HEK293T (cell line): ENCODE measurements at places on chromosomes 11 and 22.

DNA sequence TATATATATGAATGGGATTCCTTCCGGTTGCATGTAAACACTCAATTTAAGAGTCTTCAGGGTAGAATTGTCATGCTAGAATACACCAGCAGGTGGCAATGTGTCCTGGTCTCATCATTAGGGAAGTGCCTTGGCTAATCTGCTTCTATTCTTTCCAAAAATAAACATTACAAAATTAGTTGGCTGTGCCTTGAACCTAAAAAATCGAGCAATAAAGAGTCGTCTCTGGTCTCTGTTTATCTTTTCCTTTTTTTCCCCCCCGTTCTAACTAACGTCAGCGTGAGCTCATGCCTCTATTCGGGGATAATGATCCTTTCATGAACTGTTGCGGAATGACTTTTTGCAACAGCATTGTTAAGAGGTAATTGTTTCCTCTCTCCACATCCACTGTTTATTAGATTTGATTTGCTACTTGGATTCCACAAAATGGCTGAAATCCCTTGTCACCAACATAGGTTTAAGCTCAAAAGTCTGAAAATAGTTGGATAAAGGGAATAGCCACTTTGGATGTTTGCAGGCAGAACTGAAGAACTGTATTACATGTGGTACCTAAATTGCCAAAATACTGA is 1.2 kb upstream of the ARHGEF12 start:
- peak; percentile 57 for DNase-seq

- no peak for DNase-seq
These were observed 14.0 kb upstream of the GDPD5 start for GRCh38 chr11:75539459-75540334.

- DNase-seq: no peak
These were observed 103.7 kb downstream of the SHANK2 start for GRCh38 chr11:71148716-71149115.

DNA sequence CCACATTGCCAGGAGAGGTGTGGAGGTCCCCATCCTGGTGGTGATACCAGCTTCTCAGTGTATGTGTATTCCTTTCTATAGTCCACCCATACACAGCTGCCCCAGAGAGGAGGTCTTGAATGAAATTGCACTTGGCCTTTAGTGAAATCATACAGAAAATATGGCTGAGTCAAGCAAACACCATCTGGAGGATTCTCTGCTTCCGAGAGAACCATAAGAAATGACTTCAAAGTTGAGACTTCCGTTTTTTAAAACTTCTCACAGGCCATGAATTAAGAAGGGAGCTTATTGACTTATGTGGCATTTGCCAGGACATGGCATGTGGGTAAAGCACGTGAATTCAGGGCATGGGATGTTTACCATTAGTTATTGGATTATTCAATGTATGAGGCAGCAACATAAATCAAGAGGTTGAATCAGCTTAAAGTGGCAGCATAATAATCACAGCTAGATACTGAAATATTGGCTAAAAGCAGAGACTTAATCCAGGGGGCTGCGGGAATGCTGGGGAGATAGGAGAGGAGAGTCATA is 119.1 kb upstream of the MTNR1B start:
- no peak for DNase-seq

DNA sequence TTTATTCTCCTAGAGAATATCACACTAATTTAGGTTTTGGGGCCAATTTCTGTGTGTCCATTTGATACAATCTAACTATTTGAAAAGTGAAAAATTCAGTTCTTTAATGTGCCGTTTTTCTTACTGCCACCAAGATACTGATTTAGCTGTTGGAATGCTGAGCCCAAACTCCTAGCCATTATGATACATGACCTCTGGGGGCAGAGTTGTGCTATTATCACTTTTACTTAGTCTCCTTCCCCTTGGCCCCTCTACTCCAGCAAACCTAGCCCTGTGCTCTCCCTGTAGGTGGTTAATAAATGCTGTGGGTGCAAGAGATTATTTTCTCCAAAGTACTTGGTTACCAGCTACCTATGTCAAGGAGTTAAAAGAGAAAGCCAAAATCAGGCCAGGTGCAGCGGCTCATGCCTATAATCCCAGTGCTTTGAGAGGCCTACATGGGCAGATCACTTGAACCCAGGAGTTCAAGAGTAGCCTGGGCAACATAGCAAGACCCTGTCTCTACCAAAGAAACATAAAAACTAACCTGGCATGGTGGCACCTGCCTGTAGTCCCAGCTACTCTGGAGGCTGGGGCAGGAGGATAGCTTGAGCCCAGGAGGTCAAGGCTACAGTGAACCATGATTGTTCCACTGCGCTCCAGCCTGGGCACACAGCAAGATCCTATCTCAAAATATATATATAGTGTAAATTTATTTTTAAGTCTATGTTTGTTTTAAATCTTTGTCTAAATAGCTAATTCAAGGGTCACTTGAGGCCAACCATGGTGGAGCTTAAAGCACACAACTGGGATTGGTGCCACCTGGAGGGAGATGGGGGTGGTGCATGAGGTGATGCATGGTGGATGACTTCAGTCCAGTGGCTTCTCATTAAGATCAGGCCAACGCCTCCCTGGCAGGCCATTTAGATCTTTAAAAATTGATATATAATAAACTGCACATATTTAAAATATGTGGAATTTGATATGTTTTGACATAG is 193.2 kb upstream of the PLET1 start:
- DNase-seq: peak; percentile 65

DNA sequence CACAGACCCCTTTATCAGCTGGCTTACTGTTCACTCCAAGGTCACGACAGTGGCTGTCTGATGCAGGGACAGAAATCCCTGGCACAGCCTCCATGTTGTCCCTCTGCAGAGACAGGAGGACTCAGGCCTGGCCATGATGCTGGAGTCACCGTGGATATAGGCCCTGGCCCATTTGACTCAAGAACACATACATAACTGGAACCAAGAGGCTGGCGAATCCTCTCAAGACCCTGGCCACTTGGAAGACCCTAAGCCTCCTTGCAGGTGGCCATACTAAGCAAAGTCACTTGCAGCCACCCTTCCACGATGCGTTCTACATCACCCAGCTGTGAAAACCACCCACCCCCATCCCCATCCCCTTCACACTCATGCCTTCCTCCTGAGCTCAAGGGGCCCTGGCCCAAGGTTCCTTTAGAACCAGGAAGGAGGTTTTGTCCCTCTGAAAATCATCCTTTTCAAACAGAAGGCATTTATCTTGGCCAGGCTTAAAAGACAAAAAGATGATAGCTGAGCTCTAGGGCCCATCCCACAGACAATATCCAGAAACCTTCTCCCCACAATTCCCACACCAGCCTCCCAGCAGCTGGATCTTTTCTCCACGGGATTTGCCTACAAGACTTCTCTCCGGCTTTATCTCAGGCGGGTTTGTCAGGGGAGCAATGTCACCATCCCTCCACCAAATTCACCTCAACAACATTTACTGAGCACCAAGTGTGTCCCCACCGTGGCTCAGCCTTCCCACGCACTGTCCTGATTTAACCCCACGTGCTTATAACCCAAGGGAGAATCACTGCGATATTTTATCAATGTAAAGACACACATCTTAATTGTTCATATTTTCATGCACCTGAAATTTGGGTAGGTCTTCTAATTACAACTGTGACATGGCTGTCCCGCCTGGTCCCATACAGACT is 123.4 kb upstream of the SERPIND1 start:
- DNase-seq: peak; percentile 4

DNA sequence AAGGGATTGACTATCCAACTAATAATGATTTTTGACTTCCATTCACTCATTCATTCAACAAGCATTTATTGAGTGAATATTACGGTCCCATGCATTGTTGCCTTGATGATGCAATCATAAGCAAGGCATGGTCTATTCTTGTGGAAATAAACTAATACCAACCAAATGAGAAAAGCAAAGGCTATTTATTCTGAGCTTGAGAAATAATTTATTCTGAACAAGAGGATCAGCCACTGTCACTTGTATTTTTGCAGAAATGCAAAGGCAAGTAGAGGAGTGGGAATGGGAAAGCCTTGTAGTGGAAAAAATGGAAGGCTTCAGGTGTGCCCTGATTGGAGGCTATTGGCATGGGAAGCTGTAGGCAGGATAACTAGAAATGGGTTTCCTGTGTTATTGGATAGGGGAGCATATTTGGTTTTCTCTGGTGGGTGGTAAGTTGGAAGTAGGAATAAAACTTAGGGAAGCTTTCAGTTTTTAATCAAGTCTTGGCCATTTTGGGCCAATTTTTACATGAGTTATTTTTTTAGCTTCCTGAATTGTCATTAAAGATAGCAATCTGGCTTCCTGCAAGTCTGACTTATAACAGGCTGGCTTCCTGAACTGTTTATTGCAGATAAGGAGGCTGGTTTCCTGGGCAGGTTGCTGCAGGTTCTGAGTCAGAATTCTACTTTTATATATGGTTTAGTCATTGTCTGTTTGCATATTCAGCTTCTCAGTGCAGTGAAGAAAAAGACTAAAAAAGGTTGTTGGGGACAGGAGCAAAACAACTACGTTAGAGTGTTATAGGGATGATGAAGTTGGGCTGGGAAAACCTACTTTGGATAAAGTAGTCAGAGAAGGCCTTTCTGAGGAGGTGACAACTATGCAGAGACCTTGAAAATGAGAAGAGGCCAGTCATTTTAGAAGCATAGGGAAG is 106.7 kb downstream of the APIP start:
- no peak for DNase-seq

- peak; percentile 22 for DNase-seq
These were observed 920 bp downstream of the TMEM132A start for GRCh38 chr11:60924906-60925853.

GRCh38 chr11:13862845-13863392 is 99.6 kb upstream of the SPON1 start:
- DNase-seq: no peak

- no peak for DNase-seq
These were observed 286.7 kb upstream of the CCDC90B start for GRCh38 chr11:83572581-83573496.

- DNase-seq: no peak
These were observed 1514.8 kb downstream of the TBC1D22A start for GRCh38 chr22:48276994-48277867.

DNA sequence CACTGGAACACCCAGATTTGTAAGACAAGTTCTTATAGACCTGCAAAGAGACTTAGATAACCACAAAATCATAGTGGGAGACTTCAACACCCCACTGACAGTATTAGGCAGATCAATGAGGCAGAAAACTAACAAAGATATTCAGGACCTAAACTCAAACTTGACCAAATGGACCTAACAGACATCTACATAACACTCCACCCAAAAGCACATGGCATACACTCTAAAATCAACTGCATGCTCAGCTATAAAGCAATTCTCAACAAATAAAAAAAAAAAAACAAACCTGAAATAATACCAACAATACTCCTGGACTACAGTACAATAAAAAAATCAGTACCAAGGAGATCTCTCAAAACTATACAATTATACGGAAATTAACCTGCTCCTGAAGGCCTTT is 115.0 kb downstream of the FDX1 start:
- DNase-seq: no peak

- no peak for DNase-seq
These were observed 1.6 kb upstream of the B4GAT1 start for GRCh38 chr11:66349084-66349386.

- no peak for DNase-seq
These were observed 41.9 kb downstream of the UVRAG start for GRCh38 chr11:75856912-75857311.

DNA sequence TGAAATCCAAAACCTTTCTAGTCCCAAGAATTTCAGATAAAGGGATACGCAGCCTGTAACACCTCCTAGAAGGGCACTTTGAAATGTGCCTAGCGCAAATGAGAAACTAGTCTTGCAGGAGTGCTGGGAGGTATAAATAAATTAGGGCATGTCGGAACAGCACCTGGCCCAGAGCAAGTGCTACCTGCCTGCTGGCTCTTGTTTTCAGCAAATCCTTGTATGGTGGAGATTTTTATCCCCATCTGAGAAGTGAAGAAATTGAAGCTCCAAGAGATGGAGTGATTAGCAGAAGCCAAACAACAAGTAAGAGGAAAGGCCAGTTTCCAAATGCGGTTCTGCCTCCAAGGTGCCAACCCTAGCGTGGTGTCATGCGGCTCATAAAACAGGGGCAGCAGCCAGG is 36.7 kb upstream of the TFIP11 start:
- DNase-seq: no peak

- no peak for DNase-seq
These were observed 182.0 kb downstream of the ST3GAL4 start for GRCh38 chr11:126537492-126537891.

- no peak for DNase-seq
These were observed 18.6 kb downstream of the GRAMD4 start for GRCh38 chr22:46638601-46639431.

DNA sequence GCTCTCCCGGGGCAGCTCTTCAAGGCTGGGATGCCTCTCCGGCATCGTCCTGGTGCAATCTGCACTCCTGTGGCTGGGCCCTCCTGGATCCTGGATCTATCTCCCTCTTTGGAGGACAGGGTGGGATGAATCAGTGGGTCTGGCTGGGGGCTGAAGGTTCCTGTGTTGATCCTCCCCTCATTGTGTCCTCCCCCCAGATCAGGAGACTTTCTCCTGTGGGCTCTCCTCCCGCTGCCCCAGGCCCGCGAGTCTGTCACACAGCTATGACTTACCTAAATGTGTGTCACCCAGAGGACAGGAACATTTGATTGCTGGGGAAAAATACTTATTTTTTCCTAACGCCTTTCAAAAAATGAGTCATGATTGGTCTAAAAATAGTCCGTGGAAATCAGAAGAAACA is 106.8 kb upstream of the NECTIN1 start:
- DNase-seq: no peak

GRCh38 chr22:47046411-47047065 is 284.1 kb downstream of the TBC1D22A start:
- DNase-seq: no peak

GRCh38 chr11:28911829-28912228 is 803.6 kb downstream of the METTL15 start:
- DNase-seq: no peak

GRCh38 chr11:123265951-123266350 is 70.9 kb upstream of the CLMP start:
- no peak for DNase-seq

- peak; percentile 77 for DNase-seq
These were observed 13.5 kb downstream of the SCN3B start for GRCh38 chr11:123640677-123641494.

GRCh38 chr11:26142891-26143290 is 189.0 kb upstream of the ANO3 start:
- no peak for DNase-seq

- DNase-seq: no peak
These were observed 7.9 kb upstream of the MACROD1 start for GRCh38 chr11:64173616-64174355.
